ENCODE measurements at places on chromosomes 3 and 15.

DNA sequence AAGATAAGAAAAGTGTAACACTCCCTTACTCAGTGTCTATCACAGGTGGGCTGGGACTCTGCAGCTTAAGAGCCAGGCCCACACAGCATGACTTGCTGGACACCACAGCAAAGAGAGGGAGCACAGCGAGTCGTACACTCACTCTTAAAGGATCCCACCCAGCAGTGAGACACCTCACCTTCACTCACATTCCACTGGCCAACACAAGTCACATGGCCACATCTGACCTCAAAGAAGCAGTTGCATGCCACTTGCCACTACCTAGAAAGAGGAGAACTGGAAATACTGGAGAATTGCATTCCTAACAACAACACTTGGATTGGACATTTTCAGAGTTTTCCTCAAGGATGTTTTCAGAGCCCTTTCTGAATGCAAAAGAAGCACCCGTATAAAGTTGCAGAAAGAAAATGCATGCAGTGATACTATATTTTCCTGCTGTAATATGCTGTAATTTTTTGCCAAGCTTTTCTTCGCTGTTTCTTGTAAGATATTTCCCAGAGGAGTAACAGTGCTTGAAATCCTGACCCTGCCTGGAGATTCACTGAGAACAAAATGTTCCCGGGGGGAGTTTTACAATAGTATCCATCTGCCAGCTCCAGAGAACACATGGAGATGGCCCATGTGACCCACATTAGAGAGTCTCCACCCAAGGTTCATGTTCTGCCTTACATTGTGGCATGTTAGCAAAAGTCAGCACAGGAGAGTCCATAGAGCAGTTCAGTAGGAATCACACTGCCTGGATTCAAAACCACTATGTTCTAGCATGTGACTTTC lies 42.2 kb downstream of the TRIM42 start:
- H3K4me3 ChIP-seq = no peak overlapping the region
- no peaks in the 10 kb centered on the region for H3K27me3 ChIP-seq
- no peak for DNase-seq
- H3K36me3 ChIP-seq = no peaks in the 10 kb centered on the region

DNA sequence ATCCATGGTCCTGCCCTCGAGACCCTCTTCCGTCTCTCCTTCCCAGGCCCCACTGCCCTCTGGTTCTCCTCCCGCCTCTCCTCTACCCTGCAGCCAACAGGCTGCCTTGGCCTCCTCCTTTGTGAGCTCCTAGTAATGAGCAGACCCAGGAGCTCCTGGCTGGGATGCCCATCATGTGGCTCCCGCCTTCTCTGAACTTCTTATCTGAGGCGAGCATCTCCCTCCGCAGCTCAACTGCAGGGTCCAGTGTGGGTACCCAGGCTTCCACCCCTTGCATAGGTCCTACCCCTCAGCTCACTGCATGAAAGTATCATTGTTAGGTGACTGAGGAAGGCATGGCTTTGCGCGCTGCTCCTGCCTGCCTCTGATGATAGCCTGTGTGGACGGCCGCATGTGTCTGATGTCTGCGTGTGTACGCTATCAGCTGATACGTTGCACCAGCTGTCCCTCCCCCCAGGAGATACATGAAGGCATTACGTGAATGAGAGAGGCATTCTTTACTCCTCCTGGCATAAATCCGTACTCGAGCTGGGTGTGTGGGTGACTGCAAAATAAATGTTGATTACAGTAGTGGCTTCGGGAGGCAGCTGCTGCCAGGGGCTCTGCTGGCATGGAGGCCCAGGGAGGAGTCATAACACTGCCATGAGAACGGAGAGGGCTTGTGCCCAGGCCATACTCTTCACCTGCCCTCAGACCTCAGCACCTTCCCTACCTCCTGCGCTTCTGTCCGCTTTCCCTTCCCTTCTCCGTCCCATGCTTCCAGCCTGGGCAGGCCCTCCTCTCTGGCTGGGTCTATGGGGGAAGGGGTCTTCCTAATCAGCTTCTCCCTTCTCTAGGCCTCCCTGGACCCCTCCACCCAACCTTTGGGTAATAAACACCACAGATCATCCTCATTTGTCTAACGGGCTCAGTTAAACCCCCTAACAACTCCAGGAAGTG lies 48.8 kb downstream of the ZNF710 start:
- no peaks in the 10 kb centered on the region for H3K36me3 ChIP-seq
- DNase-seq = no peak
- no peak overlapping the region for H3K27ac ChIP-seq
- H3K4me3 ChIP-seq = no peak overlapping the region
- no peaks in the 10 kb centered on the region for H3K27me3 ChIP-seq
- H3K4me1 ChIP-seq = peaks cover 57% of the 10 kb centered on the region

DNA sequence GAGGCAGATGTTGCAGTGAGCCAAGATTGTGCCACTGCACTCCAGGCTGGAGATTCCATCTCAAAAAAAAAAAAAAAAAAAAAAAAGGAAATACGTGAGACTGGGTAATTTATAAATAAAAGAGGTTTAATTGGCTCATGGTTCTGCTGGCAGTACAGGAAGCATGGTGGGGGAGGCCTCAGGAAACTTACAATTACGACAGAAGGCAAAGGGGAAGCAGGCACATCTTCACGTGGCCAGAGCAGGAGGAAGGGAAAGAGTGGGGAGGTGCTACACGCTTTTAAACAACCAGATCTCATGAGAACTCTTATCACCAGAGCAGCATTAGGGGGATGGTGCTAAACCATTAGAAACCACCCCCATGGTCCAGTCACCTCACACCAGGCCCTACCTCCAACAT lies 138.2 kb upstream of the IL12A start:
- H3K4me1 ChIP-seq = no peaks in the 10 kb centered on the region
- DNase-seq = no peak
- no peaks in the 10 kb centered on the region for H3K36me3 ChIP-seq
- no peak overlapping the region for H3K4me3 ChIP-seq
- no peak overlapping the region for H3K27ac ChIP-seq
- peaks cover 11% of the 10 kb centered on the region for H3K27me3 ChIP-seq

DNA sequence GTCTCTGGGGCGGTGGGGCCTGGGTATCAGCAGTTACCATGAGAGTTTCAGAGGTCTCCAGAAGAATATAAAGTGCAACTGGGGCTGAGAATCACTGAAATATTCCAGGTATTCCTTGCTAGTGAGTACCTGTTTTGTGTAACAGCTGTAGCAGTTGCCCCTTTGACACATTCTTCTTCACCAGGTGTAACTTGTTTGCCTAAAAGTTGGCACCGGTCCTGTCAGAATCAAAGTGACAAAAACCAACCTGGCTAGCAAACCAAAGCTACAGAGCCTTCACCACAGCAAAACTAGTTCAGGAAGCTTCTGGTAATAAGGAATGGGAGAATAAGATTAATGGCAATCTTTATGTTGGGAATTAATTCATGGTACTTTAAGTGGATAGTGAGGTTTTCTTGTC lies 296.0 kb downstream of the NAALADL2 start:
- no peaks in the 10 kb centered on the region for H3K4me1 ChIP-seq
- no peaks in the 10 kb centered on the region for H3K36me3 ChIP-seq
- no peak overlapping the region for H3K27ac ChIP-seq
- no peak overlapping the region for H3K4me3 ChIP-seq
- no peak for DNase-seq

DNA sequence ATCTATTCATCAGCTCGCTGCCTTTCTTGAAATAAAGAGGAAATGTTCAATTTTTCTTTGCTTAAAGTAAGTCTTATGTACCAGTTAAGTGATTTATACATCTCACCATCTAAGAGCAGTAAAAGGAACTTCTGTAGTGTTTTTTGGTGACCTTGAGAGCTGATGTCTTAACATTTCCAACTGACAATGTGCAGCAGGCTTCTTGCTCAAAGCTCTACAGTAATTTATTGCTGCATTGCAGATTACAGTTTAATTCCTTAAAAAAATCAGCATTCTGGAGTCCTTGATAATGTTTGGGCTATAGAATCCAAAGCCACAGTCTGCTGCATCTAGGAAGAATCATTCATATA lies 61.6 kb downstream of the DIPK2A start:
- no peak overlapping the region for H3K27ac ChIP-seq
- no peak overlapping the region for H3K4me3 ChIP-seq
- peaks cover 13% of the 10 kb centered on the region for H3K4me1 ChIP-seq

DNA sequence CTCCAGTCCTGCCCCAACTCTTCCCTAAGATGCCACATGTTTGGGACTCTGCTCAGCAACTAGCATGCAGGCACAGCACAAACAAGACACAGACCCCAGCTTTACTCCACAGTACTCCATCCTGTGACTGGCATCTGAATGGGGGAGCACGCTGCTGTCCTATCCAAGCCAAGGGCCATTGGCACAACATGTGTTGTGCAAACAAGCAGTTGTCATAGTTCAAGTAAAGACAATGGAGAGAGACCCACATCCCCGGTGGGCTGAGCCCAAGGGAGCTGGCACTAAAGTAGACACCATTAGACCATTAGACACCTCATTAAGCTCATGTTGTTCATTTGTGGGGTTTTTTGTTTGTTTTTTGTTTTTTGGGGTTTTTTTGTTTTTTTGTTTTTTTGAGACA lies 132.7 kb downstream of the CHSY1 start:
- H3K4me1 ChIP-seq = peaks cover 26% of the 10 kb centered on the region
- H3K4me3 ChIP-seq = peak overlapping the region; percentile 11
- DNase-seq = no peak
- no peaks in the 10 kb centered on the region for H3K36me3 ChIP-seq
- no peaks in the 10 kb centered on the region for H3K27me3 ChIP-seq

DNA sequence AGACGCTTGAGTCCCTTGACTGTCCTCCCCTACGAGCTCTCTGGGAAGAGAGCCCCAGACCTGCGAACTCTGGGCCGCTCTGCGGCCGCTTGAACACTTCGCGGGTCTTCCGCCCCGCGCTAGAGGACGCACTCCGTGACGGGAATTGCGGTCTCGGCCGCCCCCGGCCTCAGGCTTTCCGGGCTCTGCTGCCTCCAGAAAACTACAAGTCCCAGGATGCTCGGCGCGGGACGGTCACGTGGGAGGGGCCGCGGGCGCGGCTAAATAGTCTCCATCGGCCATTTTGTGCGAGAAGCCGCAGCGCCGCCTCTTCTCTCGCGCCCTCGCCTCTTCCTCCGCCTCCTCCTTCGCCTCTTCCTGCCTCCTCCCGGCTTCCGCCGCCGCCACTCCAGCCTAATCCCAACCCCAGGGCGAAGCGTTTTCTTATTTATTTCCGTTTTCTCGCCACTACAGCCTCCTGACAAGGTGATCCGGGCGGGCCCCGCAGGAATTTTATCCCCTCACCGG lies at the start of gene EIF1B:
EIF1B (plus strand) TSS at position 290 of the 507 bp plus-strand sequence. CDS start 235 bp downstream, outside the sequence.
- no peaks in the 10 kb centered on the region for H3K27me3 ChIP-seq
- H3K36me3 ChIP-seq = peaks cover 18% of the 10 kb centered on the region
- H3K4me3 ChIP-seq = peak within 1 kb of the TSS; percentile 98
- peak; percentile 98 for DNase-seq

DNA sequence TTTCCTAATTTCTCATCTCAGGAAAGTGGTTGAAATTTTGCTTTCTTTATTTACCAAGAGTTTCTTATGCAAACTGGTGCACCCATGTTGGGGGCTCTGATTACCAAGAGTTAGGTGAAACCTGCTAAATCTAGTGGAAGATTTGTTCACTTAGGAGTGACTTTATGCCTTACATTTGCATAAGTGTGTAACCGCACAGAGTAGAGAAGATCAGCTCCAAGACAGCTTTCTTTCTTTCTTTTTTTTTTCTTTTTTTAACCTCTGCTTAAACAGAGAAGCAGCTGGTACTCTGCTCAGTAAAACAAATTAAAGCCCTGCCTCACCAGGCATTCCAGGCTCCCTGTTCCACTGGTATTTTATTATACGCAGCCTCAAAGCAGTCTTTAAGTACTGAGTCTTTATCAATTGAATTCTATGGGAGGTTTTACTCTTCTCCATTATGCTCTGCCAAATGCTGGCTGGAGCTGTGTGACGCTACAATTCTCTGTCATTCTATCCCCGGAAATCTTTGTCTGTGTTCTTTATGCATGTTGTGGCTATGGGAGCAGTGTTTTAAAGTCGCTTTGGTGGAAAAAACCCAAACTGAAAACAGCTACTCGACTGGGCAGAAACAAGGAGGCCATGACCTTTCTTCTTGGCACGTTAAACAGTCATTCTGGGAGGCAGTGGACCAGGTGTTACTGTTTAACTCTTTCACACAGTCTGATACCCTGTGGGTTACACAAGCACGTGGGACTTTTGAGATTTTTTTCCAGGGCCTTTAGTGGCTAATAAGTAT lies 55.2 kb upstream of the GBE1 start:
- DNase-seq = no peak
- H3K27me3 ChIP-seq = no peaks in the 10 kb centered on the region
- no peaks in the 10 kb centered on the region for H3K36me3 ChIP-seq
- no peak overlapping the region for H3K27ac ChIP-seq

- H3K27ac ChIP-seq = no peak overlapping the region
- H3K27me3 ChIP-seq = peaks cover 8% of the 10 kb centered on the region
- DNase-seq = no peak
- peaks cover 19% of the 10 kb centered on the region for H3K4me1 ChIP-seq
- H3K36me3 ChIP-seq = no peaks in the 10 kb centered on the region
These were observed 16.8 kb downstream of the CLDN1 start for GRCh38 chr3:190305406-190305805.

DNA sequence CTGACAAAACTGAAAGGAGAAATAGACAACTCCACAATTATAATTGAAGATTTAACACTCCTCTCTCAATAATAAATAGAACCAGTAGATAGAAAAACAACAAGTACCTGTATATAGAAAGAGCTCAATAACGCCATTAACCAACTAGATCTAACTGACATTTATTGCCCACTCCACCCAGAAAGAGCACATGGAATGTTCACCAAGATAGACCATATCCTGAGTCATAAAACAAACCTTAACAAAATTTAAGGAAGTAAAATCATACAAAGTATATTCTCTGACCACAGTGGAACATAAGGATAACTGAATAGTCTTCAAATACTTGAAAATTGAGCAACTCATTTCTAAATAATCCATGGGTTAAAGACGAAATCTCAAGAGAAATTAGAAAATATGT lies 25.1 kb downstream of the KBTBD12 start:
- no peaks in the 10 kb centered on the region for H3K36me3 ChIP-seq
- DNase-seq = no peak
- no peaks in the 10 kb centered on the region for H3K4me1 ChIP-seq
- H3K4me3 ChIP-seq = no peak overlapping the region

DNA sequence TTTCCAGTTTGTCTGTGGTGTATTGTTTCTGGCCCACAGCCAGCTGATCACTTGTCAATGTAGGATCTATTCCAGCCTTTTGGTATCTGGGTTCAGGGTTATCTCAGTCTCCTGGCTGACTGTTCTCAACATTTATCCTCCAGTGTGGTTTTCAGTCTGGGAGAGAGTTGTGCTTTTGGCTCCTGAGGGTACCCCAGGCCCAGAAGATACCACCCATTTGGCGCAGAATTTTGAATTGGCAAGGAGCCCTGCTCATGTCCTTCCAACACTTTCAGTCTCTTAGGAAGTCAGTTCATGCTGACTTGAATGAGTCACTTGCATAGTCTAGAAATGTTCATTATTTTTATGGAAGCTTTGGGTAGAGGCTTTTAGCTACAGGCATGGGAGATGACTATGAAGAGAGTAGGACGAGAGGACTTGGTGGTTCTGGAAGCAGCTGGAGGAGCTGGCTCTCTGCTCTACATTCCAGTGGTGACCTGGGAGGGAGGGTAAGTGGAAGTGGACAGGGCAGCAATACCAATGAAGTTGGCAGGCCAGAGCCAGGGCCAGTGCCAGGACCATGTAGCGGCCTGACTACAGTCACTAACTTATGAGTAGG lies 7.2 kb downstream of the POLR2H start:
- H3K4me1 ChIP-seq = peaks cover 30% of the 10 kb centered on the region
- H3K27ac ChIP-seq = no peak overlapping the region
- DNase-seq = no peak
- no peaks in the 10 kb centered on the region for H3K27me3 ChIP-seq
- H3K36me3 ChIP-seq = peaks cover 48% of the 10 kb centered on the region
- no peak overlapping the region for H3K4me3 ChIP-seq

- peaks cover 12% of the 10 kb centered on the region for H3K36me3 ChIP-seq
- H3K27ac ChIP-seq = no peak overlapping the region
- H3K4me3 ChIP-seq = no peak overlapping the region
- DNase-seq = no peak
These were observed 2.9 kb downstream of the NR2C2 start for GRCh38 chr3:14950274-14950673.

Measured in naive thymus-derived CD8-positive, alpha-beta T cell (primary cell).